ENCODE measurements at places on chromosomes 7 and 10.

DNA sequence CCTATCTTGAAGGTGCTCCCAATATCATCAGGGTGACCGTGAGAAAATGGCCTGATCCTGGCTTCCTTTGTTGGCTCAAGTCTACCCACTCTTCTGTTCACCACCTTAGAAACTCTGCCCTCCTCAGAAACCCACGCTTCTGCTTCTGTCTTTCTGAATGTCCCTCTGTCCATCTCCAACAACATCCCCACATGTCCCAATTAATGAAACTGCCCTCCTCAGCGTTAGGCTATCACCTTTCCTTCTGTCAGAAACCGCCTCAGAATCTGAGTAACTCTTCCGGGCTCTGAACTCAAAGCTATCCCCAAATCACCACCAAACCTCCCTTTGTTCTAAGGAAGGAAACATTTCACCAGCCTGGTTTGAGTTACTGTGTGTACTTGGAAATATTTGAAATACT, 315.8 kb upstream of the ZNF32 start:
- DNase-seq, result peak; percentile 13

- no peak for DNase-seq
Measured at GRCh38 chr7:8363407-8364015, 69.9 kb upstream of the NXPH1 start.

- DNase-seq, result no peak
Measured at GRCh38 chr10:2077231-2077630, 339.9 kb upstream of the ADARB2 start.

- no peak for DNase-seq
Measured at GRCh38 chr10:1215862-1216573, 159.8 kb downstream of the WDR37 start.

GRCh38 chr10:77970869-77971803, 44.6 kb upstream of the DLG5 start:
- no peak for DNase-seq

- no peak for DNase-seq
Measured at GRCh38 chr7:31893365-31893764, 176.8 kb downstream of the PDE1C start.

DNA sequence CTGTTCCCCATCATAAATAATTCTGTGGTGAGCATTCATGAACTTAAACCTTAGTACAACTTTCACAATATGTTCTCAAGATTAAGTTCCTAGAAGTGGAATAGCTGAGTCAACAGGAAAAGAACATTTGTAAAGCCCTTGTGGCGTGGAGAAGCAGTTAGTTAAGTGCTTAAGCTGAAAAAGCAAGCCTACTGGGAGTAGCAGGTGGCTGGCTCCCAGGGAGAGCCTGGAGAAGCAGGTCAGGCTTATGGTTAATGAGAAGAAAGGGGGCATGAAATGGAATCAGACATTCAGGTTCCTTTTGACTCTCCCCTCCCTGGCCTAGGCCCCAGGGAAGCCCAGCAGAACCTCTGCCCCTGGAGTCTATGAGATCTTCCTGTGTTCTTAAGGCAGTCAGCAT, 35.3 kb downstream of the VSTM4 start:
- peak; percentile 55 for DNase-seq

- DNase-seq, result no peak
Measured at GRCh38 chr10:69391158-69391557, 25.6 kb downstream of the TACR2 start.

DNA sequence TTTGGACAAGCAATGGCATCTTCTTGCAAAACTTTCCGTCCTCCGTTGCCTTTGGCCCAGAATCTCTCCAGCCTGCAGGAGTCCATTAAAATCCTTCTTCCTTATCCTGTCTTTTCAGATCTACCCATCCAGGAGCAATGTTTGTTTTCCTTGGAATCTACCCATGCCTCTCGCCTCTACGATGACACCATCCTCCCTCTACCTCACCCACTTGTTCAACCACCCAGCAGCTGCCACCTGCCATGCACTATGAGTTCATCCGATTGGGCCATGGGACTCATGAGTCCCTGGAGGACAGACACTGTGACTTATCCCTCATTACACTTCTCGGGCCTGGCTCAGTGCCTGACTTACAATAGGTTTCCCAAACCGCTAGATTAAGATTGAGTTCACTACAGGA, 26.8 kb upstream of the MGMT start:
- no peak for DNase-seq

DNA sequence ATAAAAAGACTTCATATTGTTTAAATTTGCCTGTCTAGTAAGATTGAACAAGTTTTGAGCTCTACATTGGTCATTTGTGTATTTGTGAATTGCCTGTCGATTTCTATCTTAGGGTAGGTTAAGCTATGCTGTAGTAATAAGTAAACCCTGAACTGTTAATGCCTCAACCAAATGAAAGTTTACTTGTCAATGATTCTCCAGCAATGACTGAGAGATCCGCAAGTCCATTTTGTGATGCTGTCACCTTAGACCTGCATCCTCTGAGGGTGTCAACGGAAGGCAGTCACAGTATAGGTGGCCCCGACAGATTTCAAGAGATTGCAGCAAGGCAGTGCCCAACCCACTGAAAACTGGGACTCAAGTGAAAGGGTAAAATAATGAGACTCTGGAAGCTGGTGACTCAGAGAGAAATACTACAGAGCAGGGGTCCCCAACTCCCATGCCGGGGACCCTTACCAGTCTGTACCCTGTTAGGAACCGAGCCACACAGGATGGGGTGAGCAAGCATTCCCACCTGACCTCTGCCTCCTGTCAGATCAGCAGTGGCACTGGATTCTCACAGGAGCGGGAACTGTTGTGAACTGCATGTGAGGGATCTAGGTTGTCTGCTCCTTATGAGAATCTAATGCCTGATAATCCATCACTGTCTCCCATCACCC, 10.8 kb upstream of the PHYH start:
- DNase-seq, result no peak

DNA sequence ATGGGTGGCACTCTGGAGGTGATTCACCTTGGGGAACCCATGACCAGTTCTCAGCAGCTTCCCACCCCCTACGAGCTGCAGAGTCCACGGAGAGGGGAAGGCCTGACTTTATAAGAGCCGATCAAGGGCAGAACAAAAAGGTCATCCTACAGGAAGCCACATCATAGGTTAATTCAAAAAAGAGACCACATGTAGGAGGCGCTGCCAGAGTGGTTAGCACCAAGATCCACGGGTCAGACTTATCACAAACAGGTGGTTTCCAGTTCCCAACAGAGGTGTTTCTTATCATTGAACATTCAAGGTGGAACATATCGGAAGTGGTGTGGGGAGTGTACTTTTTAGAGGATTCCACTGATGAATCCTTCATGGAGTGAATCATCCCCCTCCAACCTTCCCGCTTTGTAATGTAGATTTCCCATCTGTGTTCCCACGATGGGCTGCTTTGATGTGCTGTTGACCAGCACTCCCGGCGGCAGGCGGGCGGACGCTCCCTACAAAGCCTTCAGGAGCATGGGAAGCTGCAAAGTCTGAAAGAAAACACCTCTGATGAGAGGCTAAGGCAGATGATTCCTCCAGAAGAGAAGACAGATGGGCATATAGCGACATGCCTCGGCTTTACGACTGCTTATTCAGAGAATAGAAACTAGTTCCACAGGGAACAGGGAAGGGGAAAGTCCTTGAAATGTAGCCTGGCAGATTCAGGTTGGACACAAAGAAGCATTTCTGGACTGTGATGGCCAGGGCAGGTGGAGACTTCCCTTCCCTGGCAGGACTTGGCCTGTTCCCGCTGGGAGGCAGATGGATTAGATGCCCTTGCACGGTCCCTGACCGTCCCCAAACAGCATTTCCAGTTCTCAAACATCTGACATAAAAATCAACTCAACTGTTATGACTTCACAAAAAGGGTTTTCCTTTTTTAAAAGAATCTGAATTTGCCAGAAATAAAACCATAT, 66.5 kb downstream of the AFAP1L2 start:
- DNase-seq, result peak; percentile 62

GRCh38 chr7:34181271-34181958, 276.1 kb downstream of the BMPER start:
- DNase-seq, result no peak

DNA sequence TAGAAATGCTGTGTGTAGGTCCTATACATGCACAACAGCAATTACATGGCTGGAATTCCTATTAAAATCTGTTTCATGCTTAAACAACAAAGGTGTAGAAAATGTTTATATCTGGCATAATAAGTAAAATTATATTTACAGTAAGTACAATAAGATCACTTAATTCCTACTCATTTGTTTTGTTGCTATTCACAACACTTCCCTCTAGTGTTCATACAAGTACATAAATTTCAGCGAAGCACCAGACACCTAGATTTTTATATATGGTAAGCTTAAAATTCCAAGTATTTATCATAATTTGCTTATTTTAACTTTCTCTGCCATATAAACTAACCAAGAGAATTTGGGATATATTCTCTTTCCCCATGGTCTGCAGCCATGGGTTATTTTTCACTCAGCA, 51.8 kb upstream of the ANK3 start:
- no peak for DNase-seq

DNA sequence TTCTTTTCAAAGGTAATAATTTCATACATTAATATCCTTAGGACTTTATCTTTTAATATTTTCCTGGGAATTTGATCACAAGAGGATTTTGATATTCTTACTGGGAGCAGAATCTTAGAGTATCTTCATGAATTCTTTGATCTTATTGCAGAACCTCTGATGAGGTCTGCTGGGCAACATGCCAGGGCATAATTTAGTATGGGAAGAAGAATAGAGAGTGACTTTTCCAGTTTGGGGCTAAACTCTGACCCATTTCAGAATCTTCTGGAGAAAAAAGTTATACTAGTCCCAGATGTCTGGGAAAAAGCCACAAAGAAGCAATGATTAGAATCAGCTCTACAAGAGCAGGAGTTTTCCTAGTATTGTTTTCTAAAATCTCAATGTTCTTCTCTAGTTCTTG, 28.0 kb upstream of the RSU1 start:
- no peak for DNase-seq

GRCh38 chr10:75038335-75038734, 73.1 kb upstream of the SAMD8 start:
- no peak for DNase-seq

GRCh38 chr10:49300140-49300974, 1.4 kb downstream of the C10orf71 start:
- no peak for DNase-seq

GRCh38 chr10:132774181-132774901, 11.6 kb downstream of the NKX6-2 start:
- no peak for DNase-seq

DNA sequence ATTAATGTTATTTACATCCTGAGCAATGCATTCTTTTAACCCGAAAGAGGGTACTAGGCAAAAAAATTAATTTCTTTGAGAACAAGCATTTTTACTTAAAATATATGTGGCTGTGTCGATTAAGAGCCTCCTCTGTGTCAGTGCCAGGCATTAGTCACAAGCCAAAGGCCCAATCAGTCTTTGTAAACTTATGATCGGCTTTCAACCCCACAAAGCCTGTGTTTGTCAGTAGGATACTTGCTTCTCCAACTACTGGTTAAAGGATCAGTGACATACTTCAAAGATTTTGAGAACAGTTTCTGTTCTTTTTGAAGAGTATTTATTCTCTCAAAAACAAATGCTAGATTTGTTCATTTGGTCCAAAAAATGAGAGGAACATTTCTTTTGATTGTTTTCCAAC, 159.3 kb downstream of the NRCAM start:
- no peak for DNase-seq

GRCh38 chr7:111393011-111393754, 169.1 kb downstream of the IMMP2L start:
- DNase-seq, result no peak

DNA sequence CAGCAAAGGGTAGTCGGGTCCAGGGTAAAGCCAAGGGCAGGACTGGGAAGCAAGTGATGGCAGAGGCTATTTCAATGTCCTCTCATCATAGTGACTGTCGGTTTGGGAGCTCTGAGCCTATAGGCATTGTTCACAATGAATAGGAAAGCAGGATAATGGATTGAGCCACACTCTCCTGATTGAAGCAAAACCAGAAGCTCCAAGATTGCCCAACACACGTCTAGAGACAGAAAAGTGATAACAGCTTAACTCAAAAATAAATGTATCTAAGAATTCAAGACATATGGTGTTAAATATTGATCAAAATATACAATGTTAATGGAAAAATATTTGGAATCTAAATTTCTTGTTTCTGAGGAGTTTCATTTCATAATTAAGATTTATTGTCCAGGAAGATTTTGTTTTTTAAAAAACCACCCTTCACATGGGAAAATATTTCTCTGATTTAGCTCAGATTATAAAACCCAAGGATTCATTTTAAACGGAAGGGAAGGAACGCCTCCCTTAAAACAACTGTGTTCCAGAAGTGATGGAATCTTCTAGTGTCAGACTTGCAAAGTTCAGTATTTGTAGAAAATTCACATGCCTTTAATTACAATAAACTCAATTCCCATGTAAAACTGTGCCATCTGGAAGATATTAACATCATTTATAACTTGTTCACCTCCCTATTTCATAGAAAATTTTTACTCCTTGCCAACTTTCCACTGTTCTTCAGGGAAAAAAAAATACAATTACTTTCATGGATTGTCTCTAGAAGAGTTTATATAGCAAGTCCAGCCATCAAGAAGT, 54.5 kb downstream of the NRP1 start:
- DNase-seq, result no peak

DNA sequence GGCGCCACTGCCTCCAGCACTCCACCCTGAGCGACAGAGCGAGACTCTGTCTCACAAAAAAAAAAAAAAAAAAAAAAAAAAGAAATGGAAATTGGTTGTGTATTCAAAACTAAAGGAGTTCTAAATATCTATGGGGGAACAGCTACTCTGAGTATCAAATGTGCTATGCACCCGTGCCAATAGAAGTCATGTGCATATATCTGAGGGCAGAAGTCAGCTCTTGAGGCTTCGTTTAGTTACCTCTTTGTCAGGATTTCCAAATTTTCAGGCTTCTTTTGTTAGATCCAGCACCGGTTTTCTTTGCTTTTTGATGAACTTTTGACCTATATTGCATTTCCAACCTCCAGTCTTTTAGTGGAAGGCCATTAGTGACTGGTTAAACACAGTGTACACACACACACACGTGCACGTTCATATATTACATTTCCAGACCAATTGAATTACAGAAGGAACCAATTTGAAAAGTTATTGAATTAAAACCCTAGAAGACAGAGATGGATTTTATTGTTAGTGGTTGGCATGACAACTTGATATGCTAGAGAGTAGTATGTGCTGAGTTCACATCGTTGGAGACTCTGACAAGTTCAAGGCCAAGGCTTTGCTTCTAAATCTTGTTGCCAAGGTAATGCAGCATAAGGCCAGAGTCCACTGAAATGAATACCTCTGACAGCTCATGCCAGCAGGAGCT, 33.1 kb upstream of the ADD3 start:
- DNase-seq, result no peak

DNA sequence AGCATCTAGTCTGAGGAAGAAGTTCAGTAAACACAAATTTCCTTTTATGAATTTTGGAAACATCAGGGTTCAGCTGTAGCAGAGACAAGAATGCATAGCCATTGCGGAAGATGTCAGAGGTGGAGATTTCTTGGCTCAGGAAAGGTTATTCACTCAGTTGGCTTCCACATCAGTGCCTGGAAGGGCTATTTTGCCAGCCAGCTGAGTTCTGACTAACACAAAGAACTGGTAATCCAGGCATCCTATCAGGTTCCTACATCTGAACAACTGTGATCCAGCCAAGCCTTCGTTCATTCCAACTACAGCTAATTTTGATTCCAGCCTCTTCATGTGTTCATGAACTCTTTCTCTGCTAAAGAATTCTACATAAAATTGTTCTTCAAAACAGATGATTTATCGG, 965.6 kb downstream of the XPNPEP1 start:
- no peak for DNase-seq
